ENCODE measurements at places on chromosomes 7 and 10.

- H3K27ac ChIP-seq: peak overlapping the region; percentile 85
- H3K4me3 ChIP-seq: peak overlapping the region; percentile 74
- peaks cover 4% of the 10 kb centered on the region for H3K36me3 ChIP-seq
- H3K27me3 ChIP-seq: no peaks in the 10 kb centered on the region
Measured at GRCh38 chr7:99551334-99551733, 580 bp downstream of the FAM200A start.

GRCh38 chr7:100655908-100656674, at the start of gene ACTL6B:
TSS of gene ACTL6B (minus strand) at chr7:100656448. CDS start at chr7:100656354, 94 bp downstream.
- H3K36me3 ChIP-seq: no peaks in the 10 kb centered on the region
- no peak within 1 kb of the TSS for H3K27ac ChIP-seq
- H3K4me3 ChIP-seq: no peak within 1 kb of the TSS
- no peak for DNase-seq

DNA sequence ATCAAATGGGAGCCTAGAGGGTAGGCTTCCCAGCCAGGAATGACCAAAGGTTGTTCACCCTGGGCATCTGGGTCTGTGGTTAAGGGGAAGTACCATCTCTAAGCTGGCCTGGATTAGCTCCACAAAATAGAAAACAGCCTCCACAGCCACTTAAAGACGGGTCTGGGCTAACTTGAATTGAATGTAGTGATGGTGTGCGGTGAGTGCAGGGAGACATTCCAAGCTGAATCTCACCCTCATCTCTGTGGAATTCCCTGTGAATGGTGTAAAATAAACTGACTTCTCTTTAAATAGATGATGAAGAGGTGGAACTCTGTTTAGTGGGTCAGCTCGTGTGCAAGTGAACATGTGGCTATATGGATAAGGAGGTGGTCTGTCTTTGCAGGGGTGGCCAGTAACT, 251.0 kb downstream of the DYNC1I1 start:
- no peak overlapping the region for H3K27ac ChIP-seq
- no peaks in the 10 kb centered on the region for H3K36me3 ChIP-seq
- no peak for DNase-seq

DNA sequence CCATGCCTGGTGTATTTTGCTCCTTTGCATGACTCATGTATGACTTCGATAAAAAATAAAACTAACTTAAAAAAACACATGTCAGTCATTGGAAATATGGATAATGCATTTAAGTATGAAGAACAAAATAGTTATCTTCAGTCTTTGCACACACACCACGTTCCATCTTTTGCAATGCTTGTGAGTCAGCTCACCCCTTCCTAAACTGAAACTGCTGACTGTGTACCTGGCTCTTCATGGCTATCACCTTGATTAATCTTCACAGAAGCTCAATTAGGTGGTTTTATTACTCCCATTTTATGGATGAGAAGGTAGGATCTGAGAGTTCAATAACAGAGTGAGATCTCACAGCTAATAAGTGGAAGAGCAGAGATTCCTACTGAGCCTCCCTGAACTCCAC, 79.5 kb downstream of the CARD11 start:
- H3K27ac ChIP-seq: no peak overlapping the region
- H3K4me3 ChIP-seq: no peak overlapping the region
- DNase-seq: no peak
- H3K4me1 ChIP-seq: no peaks in the 10 kb centered on the region

DNA sequence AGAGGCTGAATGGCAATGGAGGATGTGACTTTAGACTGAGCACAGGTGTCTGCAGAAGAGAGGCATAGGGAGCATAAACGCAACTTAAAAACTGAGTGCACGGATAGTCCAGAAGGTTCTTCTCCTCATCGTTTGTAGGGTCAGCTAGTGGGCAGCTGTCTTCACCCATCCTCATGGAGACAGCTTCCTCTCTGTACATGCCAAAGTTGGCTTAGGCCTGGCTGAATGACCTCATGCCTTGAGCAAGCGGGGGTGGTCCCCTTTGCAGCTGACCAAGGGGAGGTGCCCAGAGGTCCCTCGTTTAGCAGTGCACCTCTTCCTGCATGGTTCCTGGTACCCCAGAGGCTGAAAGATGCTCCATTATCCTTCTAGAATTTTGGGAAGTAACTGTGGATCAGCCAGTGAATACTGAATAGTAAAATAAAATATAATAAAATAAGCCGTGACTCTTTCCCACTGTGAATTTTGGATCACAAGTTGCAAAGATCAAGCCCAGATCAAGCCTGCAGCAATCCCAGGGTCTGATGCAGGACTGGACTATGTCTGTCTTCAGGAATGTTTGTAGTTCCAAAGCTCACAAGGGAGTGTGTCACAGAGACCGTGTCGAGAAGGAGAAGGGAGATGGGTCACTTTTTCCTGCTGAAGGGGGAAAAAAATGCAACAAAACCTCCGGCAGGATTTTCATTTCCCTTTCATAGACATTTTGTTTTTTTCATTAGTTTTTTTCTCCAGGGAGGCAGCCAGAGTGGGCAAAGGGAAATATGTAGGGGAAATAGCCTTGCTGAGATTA, 295.3 kb upstream of the MKI67 start:
- H3K36me3 ChIP-seq: no peaks in the 10 kb centered on the region
- no peaks in the 10 kb centered on the region for H3K27me3 ChIP-seq
- H3K27ac ChIP-seq: no peak overlapping the region
- no peak for DNase-seq

- no peaks in the 10 kb centered on the region for H3K4me1 ChIP-seq
- H3K27ac ChIP-seq: no peak overlapping the region
- H3K27me3 ChIP-seq: no peaks in the 10 kb centered on the region
- no peak overlapping the region for H3K4me3 ChIP-seq
- no peaks in the 10 kb centered on the region for H3K36me3 ChIP-seq
Measured at GRCh38 chr10:7075110-7075509, 335.7 kb downstream of the SFMBT2 start.

DNA sequence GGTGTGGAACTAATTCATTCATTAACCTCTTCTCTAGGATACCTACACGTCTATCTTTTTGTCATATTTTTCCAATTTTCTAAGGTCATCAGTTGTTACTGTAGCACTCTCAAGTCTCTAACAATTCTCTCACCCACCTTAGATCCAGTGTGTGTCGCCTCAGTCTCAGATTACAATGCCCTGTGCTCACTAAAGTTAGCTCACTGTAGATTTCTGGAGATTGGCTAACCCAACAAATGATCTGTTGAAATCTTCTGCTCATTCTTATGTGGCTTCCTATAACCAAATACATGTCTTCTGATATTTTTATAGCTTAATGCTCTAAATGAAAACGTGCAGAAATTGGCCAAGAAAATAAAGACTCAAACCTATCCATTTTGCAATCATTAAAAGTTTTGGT, 142.6 kb downstream of the SLC25A13 start:
- no peak overlapping the region for H3K4me3 ChIP-seq
- H3K27ac ChIP-seq: no peak overlapping the region
- no peaks in the 10 kb centered on the region for H3K4me1 ChIP-seq

DNA sequence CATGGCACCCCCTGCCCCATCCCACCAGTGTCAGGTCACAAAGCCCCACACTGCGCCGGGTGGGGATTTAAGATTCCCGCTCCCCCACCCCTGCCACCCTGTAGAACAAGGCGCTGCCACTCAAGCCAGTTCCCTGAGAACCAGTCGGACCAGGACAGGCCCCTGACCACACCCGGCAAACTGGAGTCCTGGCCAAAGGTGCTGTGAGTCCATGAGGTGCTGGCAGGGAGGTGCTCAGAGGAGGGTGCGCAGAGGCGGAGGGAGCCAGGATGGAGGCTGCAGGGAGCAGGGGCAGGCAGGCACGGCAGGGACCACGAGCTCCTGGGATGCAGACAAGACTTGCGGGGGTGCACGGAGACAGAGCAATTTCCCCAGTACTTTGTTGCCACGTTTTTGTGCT, 19.7 kb upstream of the GDI2 start:
- DNase-seq: no peak
- H3K27me3 ChIP-seq: no peaks in the 10 kb centered on the region
- H3K27ac ChIP-seq: no peak overlapping the region

DNA sequence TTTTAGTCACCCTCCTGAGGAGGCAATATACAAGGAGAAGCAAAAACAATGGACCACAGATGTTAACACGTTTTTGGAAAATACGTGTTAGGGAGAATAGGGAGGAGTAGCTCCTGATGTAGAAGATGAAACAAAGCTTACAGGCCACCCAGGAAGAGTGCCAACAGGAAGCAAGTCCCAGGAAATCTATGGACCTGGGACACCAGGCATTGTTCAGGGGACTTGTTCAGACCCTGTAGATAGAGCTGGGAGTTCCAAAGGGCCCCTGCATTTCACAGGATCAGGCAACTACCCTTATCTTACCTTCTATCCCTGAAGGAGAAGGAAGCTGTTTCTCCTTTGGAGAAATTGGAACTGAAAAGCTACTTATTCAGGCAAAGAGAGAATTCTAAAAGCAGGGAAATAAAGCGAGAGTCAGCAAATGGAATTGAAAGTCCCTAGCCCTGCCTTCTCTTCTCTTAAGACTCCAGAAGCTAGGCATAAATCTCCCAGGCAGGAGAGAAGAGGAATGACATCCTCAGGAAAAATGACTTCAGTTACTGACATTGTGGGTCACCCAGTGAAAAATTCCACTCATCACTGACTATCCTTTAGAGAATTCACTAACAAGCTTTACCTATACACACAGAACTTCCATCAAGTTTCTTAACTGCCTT, 77.7 kb upstream of the FAM3C start:
- no peaks in the 10 kb centered on the region for H3K4me1 ChIP-seq
- H3K27ac ChIP-seq: no peak overlapping the region
- H3K36me3 ChIP-seq: no peaks in the 10 kb centered on the region
- H3K27me3 ChIP-seq: no peaks in the 10 kb centered on the region

DNA sequence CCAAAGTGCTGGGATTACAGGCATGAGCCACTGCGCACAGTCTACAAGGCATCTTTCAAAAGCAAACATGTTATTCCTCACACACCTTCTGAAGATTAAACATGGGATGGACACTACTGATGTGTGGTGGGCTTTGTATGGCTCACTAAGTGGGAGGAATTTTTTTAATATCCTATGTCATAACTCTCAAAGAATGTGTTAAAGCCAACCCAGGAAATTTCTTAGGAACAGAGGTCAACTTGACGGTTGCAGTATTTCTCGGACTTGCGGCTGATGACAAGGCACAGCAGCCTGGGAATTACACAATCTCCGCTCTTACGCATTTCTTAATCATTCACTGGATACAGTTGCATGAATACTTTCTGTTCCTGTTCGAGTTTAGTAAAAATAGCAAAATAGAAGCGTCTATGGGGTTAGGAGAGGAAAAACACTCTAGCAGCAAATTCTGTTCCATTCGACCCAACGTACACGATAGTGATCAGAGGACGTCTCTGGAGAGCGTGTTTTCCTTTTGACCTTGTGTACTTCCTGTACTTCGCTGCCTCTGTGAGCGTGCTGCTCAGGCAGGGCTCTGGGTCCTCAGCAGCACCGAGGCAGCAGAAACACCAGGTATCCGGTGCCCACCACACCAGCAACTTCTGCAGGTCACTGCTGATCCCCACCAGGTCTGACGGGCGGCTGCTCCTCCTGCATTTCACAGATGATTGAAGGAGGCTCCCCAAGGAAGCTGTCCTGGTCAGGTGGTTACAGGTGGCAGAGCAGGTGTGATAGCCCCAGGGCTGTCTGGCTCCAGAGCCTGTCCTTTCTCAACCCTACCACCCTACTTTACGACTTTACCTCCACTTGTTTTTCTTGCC, 26.4 kb upstream of the SRGN start:
- H3K27me3 ChIP-seq: no peaks in the 10 kb centered on the region
- DNase-seq: peak; percentile 39
- H3K4me1 ChIP-seq: peaks cover 22% of the 10 kb centered on the region

GRCh38 chr10:133060466-133060865, 27.3 kb upstream of the ADGRA1 start:
- H3K27ac ChIP-seq: no peak overlapping the region
- H3K36me3 ChIP-seq: no peaks in the 10 kb centered on the region
- no peak overlapping the region for H3K4me3 ChIP-seq
- H3K4me1 ChIP-seq: no peaks in the 10 kb centered on the region
- no peak for DNase-seq

- H3K27ac ChIP-seq: no peak overlapping the region
- no peaks in the 10 kb centered on the region for H3K36me3 ChIP-seq
- no peak overlapping the region for H3K4me3 ChIP-seq
- H3K4me1 ChIP-seq: no peaks in the 10 kb centered on the region
- no peak for DNase-seq
- H3K27me3 ChIP-seq: no peaks in the 10 kb centered on the region
Measured at GRCh38 chr7:69873512-69873911, 275.2 kb downstream of the AUTS2 start.

DNA sequence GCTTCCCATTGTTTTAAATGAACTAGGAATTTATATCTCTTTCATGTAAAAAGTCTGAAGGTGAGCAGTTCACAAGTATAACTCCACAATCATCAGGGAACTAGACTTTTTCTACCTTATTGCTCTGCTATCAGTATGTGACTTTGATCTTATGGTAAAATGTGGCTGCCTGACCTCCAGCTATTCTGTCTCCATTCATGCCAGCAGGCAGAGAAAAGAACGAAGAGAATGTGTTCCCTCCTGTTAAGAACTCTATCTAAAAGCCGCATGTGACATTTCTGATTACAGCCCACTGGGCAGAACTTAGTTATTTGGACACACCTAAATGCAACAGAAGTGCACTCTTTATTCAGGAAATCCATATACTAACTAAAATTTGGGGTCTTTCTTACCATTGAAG, 102.8 kb upstream of the MBL2 start:
- no peak overlapping the region for H3K4me3 ChIP-seq
- H3K36me3 ChIP-seq: no peaks in the 10 kb centered on the region
- no peak for DNase-seq
- H3K4me1 ChIP-seq: no peaks in the 10 kb centered on the region

- H3K4me3 ChIP-seq: no peak overlapping the region
- DNase-seq: no peak
- no peak overlapping the region for H3K27ac ChIP-seq
- no peaks in the 10 kb centered on the region for H3K27me3 ChIP-seq
- H3K36me3 ChIP-seq: no peaks in the 10 kb centered on the region
- H3K4me1 ChIP-seq: peaks cover 43% of the 10 kb centered on the region
Measured at GRCh38 chr10:30862486-30862885, 169.2 kb downstream of the ZNF438 start.

DNA sequence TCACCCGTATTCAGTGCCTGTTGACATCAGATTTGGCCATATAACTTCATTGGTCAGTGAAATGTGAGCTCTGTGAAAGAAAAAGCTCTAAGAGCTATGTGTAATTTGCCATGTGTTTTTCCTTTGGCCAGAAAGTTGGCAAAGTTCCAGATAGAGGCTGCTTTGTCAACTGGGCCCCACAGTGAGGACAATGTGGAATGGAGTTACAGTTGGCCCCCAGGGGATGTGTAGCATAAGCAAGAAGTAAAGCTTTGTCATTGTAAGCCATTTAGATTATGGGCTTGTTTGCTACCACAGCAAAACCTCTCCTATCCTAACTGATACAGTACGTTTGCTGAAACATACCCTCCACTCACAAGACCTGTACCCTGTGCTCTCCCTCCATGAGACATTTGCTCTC, 119.1 kb upstream of the HABP2 start:
- no peak overlapping the region for H3K4me3 ChIP-seq
- H3K27ac ChIP-seq: no peak overlapping the region
- no peaks in the 10 kb centered on the region for H3K36me3 ChIP-seq

Measured in tibial nerve (tissue), 4 donors.